ENCODE measurements at places on chromosomes 3 and 15. TPM values are rescaled to one million over a fixed set of nuclear protein-coding genes. Genes with fewer than 3 reads are reported as not detected.

Gene IRAK2
- total RNA-seq = 8.6 TPM

Gene EIF4A2
- 491 TPM for total RNA-seq

Gene STRIT1
- not detected for total RNA-seq

Gene GOLGA8S
- 0.08 TPM for total RNA-seq

Gene ISLR
- total RNA-seq = not detected
